ENCODE measurements at places on chromosomes 11 and 22.

DNA sequence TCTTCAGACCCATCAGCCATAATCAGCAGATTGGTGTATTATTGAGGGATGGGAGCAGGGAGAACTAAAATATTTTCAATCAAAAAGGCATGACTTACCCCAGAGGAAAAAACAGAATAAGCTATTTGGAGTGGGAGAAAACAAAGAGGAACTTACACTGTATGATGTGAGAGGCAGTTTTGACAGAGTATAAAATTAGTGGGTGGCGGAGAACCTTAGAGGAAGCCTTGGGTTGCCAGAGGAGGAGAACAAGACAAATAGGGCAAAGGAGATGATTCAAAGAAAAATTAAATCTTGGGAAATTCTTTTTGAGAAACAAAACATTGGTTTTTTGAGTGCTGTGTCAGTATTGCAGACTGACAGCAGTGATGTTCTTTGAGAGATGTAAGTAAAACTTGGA, 285.0 kb downstream of the C11orf87 start:
- no peak for DNase-seq

DNA sequence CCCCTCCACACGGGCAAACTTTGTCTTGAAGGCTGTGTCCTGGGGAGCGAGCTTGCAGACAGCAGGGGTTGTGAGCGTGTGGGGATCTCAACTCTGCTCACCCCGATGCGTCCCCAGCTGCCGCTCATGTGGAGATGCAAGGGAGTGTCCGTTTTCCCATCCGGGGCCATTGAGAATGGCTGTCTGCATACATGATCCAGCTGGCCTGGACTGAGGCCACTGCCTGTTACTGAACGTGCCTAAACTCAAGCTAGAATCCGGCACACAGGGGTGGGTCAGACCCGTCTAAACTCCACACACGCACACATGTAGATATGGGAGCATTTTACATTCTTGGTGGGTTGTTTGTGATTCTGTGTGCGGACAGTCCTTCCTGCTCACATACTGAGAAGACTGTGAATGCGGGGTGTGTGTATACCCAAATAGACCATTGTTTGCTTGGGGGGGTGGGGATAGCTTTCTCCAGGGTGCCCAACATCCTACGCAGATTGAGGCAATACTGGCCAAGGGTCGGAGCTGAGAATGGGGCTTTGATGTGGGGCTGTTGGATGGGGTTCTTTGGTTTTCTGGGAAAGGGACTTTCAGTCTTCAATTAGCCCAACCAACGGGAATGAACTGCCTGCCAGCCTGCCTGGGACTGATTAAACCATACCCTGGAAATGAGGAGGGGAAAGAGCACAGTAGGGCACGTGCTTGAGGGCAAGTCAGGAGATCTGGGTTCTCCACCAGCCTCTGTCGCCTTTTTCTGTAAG, 60.4 kb downstream of the ST3GAL4 start:
- no peak for DNase-seq

DNA sequence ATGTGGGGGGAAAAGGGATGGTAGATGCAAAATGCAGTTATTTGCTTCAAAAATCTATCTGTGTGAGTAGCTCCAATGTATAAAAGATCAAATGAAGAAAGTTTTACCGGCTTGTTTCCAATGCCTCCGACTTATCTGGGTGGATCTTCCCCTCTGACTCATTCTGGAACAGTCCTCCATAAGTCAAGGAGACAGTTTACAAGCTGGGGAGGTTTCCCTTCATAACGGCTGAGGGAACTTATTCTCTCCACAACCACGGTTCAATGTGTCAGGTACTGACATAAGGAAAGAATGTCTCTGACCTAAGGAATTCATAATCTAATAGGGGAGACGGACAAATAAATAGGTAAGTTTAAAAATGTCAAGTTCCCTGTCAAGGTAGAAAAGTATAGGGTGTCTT, 49.7 kb upstream of the BIRC3 start:
- peak; percentile 47 for DNase-seq

- no peak for DNase-seq
Measured at GRCh38 chr11:66881451-66881835, 24.6 kb downstream of the LRFN4 start.

DNA sequence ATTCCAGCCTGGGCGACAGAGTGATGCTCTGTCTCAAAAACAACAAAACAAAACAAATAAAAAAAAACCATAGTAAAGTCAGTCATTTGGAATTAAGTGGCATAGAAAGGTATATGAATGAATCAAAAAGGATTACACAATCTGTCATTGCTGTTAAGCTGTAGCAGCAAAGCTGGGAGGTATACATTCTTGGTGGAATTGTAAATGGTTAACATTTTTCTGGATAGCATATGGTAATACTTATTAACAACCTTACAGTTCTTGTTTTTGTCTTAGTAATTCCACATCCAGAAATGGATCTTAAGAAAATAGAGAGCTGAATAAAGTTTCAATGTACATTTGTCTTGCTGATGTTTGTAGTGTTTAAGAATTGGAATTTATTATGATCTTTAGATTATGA, 30.0 kb downstream of the DDX10 start:
- no peak for DNase-seq
